ENCODE measurements at places on chromosomes 5 and 9. TPM values are rescaled to one million over a fixed set of nuclear protein-coding genes. Genes with fewer than 3 reads are reported as not detected.

DNA sequence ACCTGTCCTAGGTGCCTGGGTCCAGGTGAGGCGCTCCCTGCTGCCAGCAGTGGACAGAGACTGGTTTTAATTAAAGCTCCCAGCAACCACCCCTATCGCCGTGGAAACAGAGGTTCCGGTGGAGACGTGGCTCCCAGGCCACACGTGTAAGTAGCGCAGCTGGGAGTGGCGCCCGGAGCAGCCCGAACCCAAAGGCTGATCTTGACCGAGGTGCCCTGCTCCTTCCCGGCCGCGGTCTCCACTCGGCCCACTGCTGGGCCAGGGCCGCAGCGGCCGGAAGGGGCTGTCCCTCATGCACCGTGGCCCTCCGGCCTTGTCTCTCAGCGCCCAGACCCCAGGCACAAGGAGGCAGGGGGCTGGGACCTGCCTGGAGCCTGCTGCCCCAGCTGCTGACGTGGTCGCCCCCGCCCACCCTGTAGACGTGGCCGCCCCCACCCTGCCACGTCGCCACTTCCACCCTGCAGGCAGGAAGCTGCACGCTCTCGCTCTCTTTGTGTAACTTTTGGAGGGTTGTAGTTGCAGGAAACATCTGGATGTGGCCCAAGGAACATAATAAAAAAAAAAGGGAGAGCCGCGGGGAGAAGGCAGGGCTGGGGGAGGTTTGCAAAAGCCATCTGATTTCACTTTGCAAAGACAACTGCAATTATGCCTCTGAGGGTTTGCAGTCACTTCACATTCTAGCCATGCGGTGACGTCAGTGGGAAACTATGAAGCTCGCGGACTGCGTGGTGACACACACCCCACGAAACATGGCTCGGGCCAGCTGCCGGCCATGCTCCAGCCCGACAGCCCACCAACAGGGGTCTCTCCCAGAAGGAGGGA lies 129.9 kb downstream of the RXRA start:
- H3K27ac ChIP-seq, result peak overlapping the region; percentile 89
- peak overlapping the region; percentile 31 for H3K4me3 ChIP-seq
- DNase-seq, result peak; percentile 96
- no peaks in the 10 kb centered on the region for H3K27me3 ChIP-seq

DNA sequence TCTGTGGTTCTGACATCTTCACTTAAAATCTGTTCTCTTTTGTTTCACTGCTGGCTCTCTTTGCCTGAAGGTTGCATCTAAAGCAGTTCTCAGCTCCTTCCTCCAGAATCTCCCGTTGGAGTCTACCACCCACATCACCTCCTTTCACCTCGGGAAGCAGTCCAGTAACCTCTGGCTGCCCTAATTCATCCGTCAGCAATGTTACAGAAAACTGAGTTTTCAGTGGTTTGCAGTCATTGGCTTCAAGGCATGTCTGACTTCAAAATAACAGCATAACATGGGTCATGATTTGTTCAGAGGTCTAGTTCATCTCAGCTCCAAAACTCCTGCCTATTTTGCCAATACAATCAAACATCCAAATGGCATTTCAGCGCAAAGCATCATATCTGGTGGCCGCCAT lies 107.7 kb downstream of the GOLPH3 start:
- no peaks in the 10 kb centered on the region for H3K4me1 ChIP-seq
- no peak for DNase-seq
- H3K27ac ChIP-seq, result no peak overlapping the region
- no peaks in the 10 kb centered on the region for H3K36me3 ChIP-seq

DNA sequence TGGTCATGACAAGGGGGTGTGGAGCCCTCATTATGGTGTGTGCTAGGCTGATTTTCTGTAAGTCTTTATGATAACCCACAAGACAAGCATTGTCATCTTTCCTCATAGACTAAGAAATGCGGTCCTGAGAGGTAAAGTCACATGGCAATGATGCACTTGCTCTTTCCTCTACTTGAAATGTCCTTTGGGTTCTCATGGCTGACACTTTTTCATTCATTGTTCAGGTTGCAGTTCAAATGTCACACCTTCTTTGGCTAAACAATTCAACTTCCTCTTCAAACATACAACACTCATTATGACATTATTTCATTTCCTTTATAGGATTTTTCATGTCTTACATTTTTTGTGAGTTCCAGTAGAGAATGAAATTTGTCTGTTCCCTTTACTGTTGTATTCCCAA lies 323.6 kb upstream of the PRR16 start:
- H3K27me3 ChIP-seq, result no peaks in the 10 kb centered on the region
- no peaks in the 10 kb centered on the region for H3K36me3 ChIP-seq
- no peak for DNase-seq
- H3K27ac ChIP-seq, result peak overlapping the region; percentile 70
- H3K4me3 ChIP-seq, result no peak overlapping the region

GRCh38 chr5:98872674-98873073 lies 56.1 kb downstream of the CHD1 start:
- no peak for DNase-seq
- no peaks in the 10 kb centered on the region for H3K27me3 ChIP-seq
- no peak overlapping the region for H3K4me3 ChIP-seq
- H3K27ac ChIP-seq, result no peak overlapping the region
- H3K4me1 ChIP-seq, result no peaks in the 10 kb centered on the region

DNA sequence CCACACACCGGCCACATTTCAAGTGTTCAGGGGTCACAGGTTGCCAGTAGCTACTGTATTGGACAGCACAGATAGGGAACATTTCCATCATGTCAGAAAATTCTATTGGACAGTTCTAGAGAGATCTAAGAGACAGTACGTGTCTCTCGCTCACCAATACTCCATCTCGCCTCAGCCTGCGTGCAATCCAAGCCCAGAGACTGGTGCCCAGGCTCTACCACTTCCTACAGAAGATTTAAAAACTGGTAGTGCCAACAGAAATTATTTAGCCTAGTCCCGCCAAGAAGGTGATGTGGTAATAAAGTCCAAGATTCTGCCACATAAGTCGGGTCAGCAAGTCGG lies 390 bp upstream of the SNX2 start:
- H3K4me3 ChIP-seq, result peak overlapping the region; percentile 90
- peak overlapping the region; percentile 95 for H3K27ac ChIP-seq
- H3K27me3 ChIP-seq, result no peaks in the 10 kb centered on the region
- no peak for DNase-seq
- H3K36me3 ChIP-seq, result no peaks in the 10 kb centered on the region

DNA sequence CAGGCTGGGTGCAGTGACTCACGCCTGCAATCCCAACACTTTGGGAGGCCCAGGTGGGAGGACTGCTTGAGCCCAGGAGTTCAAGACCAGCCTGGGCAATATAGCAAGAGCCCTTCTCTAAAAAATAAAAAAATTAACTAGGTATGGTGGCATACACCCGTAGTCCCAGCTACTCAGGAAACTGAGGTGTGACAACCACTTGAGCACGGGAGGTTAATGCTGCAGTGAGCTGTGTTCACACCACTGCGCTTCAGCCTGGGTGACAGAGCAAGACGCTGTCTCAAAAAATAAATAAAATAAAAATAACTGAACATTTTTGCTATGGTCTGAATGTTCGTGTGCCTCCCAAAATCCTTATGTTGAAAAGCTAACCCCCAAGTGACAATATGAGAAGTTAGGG lies 24.5 kb downstream of the AGTPBP1 start:
- peaks cover 39% of the 10 kb centered on the region for H3K4me1 ChIP-seq
- peak overlapping the region; percentile 79 for H3K27ac ChIP-seq
- no peak overlapping the region for H3K4me3 ChIP-seq
- no peak for DNase-seq
- peaks cover 5% of the 10 kb centered on the region for H3K36me3 ChIP-seq

GRCh38 chr9:92590377-92590776 lies 54.6 kb upstream of the ECM2 start:
- H3K27ac ChIP-seq, result no peak overlapping the region
- H3K4me1 ChIP-seq, result peaks cover 8% of the 10 kb centered on the region
- no peak for DNase-seq
- H3K4me3 ChIP-seq, result no peak overlapping the region

Gene CNTNAP3
- 13.8 TPM for total RNA-seq

Gene C1QTNF2
- 0.46 TPM for total RNA-seq

Gene FOXD4L5
- 0.39 TPM for total RNA-seq

Gene ADAMTS2
- total RNA-seq, result 82.9 TPM
